ENCODE measurements at places on chromosomes 13 and 19.
A peak's percentile ranks its signal among the peaks of the same experiment; 100 is the strongest.

DNA sequence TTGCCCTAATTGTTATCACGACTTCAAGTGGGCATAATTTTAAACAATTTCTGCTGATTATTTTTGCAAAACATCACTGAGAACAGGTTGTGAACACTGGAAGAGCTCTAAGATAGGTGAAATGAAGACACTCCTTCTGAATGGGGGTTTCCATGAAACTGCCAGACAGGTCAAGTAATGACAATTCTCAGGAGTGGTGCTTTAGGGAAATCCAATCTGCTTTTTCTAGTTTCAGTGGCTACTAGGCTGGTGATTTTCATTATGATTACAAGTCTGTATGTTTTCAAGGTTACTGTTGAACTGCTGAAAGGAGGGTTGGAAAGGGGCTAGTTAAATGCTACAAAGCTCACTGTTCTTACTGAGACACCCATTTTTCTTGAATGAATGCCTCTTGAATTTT lies 1724.2 kb downstream of the PCDH9 start:
- DNase-seq: no peak

GRCh38 chr19:15702534-15702930 lies 25.3 kb upstream of the OR10H2 start:
- peak; percentile 57 for DNase-seq

- no peak for DNase-seq
These were observed 45.1 kb downstream of the OLFM4 start for GRCh38 chr13:53073711-53074110.

- DNase-seq: no peak
These were observed 219.7 kb downstream of the LMO7 start for GRCh38 chr13:75855847-75856246.

GRCh38 chr13:27915301-27916207 lies 4.2 kb upstream of the PDX1 start:
- no peak for DNase-seq

GRCh38 chr19:2207991-2208860 lies 27.9 kb downstream of the PLEKHJ1 start:
- DNase-seq: peak; percentile 81

DNA sequence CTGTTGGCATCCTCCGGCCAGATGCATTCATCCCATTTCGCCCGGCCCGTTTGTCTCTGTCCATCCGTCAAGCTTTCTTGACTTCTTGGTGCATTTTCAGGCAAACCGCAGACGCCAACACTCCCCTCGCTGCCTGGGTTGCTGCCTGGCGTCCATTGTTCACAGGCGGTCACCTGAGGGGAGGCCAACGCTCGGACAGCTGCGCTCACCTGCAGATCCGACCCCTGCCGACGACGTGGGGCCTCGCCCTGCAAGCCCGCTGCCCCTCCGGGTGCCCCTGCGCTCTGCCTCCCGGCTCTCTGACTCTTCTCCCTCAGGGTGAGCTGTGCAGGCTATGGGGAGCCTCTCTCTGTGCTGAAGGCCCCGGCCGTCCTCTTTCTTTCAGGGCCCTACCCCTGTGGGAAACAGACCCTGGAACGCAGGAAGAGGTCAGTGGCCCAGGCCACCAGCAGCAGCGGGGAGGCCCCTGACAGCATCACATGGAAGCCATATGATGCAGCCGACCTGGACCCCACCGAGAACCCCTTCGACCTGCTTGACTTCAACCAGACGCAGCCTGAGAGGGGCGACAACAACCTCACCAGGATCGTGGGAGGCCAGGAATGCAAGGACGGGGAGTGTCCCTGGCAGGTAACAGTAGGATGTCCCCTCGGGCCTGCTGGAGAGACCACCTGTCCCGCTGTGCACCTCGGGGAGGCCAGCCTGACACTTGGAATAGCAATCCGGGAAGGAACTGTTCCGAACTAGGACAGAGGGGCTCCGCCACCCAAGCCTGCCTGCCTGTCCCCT lies 14.8 kb upstream of the PROZ start:
- DNase-seq: no peak

DNA sequence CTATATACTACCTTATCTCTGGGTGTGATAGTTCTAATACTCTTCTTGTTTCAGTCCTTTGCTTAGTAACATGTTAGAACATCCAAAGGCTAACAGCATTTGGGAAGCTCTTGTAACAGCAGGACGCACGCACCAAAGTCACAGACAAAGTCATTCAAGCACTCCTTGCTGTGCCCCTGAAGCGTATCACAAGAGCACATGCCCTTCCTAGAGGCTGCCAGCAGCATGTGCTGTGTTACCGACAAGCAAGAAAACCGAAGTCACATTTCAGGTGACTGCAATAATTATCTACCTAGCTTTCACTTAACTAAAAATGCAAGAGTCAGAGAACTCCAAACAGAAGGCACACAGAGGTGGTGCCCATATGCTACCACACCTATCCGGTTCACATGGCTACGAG lies 194.1 kb downstream of the KLF12 start:
- no peak for DNase-seq

GRCh38 chr13:72657379-72657778 lies 70.0 kb downstream of the MZT1 start:
- no peak for DNase-seq
